GM04504 (cell line): ENCODE measurements at places on chromosomes 1 and 21.

GRCh38 chr1:156892190-156893047 lies 1.1 kb upstream of the PEAR1 start:
- DNase-seq: peak; percentile 62

- DNase-seq: no peak
Observed at GRCh38 chr1:168427051-168427450, 116.7 kb downstream of the XCL2 start.

DNA sequence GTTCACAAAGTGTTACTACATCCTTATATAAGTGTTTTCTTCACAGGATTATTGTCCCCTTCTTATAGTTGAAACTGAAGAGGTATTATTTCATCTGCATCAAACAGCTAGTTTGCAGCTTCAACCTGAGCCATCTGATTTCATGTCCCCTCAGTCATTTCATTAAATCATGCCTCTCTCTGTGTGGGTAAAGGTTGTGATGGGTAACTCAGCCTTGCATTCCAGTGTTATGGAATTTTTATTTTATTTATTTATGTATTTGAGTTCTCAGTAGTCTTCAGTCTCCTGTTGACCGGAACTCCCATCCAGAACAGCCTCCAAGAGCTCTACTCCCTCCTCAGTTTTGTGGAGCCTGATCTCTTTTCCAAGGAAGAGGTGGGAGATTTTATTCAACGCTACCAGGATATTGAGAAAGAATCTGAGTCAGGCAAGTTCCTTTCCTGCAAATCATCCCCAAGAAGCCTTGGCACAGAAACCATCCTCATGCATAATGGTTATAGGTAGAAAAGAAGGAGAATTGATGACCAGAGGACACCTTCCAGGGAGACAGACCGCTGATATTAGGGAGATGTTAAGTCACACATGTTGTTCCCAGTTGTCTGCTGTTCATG lies 21.8 kb downstream of the CHD1L start:
- no peak for DNase-seq

DNA sequence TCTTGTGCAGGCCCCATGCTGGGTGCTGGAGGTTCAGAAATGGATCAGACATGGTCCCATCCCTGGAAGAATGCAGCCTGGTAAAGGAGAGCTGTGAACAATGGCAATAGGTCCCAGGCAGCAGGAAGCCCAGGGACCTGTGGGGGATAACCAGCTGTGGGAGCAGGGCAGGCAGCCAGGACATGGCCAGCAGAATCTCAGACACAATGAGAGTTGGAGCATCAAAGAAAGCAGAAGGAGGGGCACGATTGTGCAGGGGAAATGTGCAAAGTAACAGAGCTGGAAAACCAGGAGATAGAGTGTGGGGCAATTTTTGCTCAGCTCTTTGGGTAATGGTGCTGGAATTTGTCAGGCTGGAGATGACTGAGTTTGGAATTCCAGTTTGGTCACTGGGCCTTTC lies 44.3 kb downstream of the C8B start:
- DNase-seq: no peak

GRCh38 chr1:31984419-31985347 lies 29.0 kb upstream of the KHDRBS1 start:
- peak; percentile 7 for DNase-seq

DNA sequence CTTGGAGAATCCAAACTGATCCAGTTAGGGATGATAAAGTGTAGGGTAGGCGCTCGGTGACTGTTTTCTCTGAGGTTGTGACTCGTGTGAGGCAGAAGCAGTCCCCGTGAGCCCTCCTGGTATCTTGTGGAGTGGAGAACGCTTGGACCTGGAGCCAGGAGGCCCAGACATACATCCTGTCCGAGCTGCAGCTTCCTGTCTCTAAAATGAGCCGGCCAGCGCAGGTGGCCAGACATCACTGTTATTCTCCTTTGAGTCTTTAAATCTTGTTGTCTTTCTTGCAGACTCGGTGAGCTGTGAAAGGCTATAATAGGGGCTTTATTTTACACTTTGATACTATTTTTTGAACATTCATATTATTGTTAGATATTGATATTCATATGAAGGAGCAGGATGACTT lies 12.3 kb downstream of the PCSK9 start:
- DNase-seq: no peak

DNA sequence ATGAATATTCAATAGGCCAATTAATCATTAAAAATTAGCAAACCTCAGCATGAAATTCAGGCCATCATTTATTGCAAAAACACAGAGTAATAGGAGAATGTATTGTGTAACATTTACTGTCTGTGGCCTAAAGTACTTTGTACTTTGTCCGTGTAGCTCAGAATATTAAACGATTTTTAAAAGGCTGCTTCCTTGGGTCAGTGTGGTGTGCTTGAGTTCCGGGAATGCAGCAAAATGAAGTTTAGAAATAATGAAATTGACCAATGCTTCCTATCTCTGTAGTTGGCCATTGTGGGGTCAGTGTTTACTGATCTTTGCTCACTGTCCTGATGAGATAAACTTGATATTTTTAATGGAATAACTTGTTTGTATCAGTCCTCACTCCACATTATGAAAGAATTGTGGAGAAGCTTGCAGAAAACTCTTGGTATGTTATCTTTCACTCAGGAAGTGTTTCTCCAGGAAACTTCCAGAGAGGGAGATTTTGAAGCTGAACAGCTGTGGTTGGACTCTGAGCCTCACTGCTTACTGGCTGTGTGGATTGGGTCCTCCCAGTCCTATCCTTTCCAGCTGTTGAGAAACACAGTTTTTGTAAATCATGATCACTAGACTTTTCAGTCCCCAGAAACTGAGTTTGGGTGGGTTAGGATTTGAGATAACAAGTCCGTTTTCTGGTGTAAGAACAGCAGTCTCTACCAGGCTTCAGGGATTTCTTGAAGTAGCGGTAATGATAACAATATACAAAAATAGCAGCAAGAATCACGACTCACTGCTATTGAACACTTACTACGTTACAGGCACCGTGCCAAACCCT lies 19.2 kb upstream of the MTARC1 start:
- no peak for DNase-seq

DNA sequence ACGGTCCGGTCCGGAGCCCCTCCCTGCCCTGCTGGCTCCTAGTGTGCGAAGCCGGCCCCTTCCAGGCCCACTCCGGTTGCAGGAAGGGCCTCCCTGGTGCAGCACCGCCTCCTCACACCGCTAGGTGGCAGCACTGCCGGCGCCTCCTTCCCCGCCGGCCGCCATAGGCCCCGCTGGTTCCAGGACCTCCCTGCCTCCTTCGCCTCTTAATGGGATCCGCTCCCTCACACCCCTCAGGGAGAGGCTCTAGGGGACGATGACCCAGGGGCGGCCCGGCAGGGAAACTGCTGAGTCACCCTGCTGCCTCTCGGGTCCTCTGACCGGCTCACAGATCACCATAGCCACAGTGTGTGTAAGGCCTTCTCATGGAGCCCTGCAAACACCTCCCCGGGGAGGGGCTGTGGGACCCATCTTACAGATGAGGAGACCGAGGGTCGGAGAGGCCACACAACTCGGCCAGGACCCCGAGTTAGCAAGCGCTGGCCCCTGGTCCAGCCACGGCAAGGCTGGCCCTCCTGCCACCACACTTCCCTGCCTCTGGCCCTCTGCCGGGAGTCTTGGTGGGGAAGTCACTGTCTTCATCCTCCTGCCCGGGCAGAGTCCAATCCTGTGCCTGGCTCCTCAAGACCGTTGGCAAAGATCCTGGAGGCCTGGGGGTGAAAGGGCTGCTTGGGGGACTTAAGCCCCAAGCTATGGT lies 1.6 kb upstream of the AJAP1 start:
- DNase-seq: no peak

DNA sequence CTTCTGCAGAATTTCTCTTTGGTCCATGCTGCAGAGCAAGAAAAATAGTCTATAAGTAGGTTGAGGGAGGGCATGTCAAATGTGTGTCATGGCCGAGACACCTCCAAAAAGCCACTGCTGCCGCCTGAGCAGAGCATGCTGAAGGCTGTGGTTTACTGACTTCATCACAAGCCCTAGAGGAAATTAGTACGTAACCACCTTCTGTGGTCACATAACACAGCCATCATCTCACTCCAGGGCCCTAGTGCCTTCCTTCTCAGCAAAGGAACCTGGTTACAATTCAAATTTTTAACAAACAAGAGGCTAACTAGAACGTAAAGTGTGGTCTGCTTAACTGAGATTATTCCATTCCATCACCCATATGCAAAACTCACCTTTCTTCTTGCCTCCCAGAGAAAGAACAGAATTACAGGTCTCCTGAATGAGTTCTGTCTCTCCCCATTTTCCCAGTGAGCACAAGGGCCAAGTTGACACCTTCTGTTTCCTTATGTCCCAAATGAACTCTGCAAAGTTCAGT lies at the start of gene PTPN22:
PTPN22 (minus strand) TSS at position 116 of the 517 bp plus-strand sequence.
- peak; percentile 28 for DNase-seq

- no peak for DNase-seq
Observed at GRCh38 chr1:16068356-16069270, 4.8 kb downstream of the FAM131C start.

DNA sequence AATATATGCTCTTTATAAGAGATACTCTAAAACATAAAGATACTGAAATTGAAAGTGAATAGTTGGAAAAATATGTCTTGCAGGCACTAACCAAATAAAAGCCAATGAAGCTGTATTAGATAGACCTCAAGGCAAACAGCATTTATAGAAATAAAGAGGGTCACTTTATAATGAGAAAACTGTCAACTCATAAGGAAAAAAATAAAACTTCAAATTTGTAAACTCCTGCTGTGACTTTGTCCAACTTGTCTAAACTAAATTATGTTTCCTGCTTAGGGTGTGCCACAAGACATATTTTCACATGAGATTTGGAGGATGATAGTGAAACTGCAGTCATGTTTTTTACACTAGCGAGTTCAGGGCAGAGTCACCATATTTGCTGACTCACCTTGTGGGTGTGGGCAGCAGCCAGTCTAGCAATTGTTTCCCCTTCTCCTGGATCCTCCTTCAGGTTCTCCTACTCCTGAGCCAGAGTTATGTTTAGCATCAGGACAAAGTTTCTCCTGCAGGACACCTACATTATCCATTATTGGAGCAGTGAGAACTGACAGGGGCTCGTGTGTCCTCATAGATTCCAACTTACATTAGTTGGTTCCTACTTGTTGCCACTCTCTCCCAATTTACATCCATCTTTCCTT lies 43.8 kb downstream of the CD53 start:
- peak; percentile 8 for DNase-seq

- no peak for DNase-seq
Observed at GRCh38 chr1:215556996-215557395, 10.1 kb upstream of the KCTD3 start.

DNA sequence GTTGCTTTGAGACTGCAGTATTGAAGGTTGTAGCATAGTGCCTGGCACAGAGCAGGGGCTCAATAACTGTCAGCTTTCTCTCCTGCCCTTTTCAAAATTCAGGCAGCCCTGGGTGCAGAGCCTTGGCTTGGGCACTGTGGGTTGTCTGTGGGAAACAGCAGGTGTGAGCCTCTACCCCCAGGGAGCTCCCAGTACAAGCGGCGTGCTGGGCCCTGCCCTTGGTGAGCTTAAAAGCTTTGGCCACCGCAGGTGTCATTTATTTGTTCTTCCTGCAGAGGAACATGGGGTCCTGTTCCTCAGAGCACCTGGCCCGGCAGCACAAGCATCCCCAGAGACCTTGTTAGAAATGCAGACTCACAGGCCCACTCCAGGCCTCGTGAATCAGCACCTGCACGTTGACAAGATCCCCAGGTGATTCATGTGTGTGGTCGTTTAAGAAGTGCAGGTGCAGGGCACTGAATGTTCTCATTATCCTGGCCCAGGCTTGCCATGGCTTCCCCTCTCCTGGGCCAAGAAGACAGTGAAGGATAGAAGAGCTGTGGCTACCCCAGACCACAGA lies 29.9 kb upstream of the IGSF21 start:
- no peak for DNase-seq

DNA sequence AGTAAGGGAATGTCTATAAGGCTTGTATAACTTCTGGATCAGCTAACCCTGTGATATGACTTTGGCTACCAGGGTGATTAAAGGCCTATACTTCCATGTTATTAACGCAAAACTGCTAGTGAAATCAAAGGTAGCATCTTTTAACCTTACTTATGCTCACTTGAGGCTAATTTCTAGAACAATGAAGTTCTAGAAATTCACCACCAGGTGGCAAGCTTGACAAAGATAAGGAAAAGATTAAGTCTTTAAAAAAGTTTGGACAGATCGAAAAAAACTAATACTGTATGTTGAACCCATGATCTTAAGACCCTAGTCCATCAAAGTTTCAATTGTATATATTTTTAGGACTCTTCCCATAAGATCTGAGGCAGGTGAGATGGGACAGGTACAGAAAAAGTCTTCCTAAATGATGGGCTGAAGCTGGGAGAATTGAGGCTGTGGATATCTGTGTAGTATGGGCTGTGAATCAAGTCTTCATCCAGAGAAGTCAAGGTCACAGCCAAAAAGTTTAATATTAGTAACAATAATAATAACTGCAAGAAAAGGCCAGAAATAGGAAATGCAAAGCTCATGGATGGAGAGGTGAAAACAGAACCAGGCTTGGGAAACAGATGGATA lies 18.8 kb downstream of the KYAT3 start:
- no peak for DNase-seq

GRCh38 chr1:56557746-56558145 lies 21.6 kb downstream of the PLPP3 start:
- DNase-seq: no peak

GRCh38 chr1:56576880-56577405 lies 2.4 kb downstream of the PLPP3 start:
- DNase-seq: no peak

GRCh38 chr1:225653463-225654276 lies 747 bp upstream of the ENAH start:
- DNase-seq: peak; percentile 43

DNA sequence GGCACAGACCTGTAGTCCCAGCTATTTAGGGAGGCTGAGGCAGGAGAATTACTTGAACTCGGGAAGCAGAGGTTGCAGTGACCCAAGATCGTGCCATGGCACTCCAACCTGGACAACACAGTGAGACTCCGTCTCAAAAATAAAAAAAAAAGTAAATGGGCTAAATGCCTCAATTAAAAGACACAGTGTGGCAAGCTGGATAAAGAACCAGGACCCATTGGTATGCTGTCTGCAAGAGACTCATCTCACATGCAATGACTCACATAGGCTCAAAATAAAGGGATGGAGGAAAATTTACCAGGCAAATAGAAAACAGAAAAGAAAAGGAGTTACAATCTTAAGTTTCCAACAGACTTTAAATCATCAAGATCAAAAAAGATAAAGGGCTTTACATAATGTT lies 40.3 kb downstream of the ACBD6 start:
- DNase-seq: no peak
